ENCODE measurements at places on chromosomes 2 and 18.

- DNase-seq: no peak
These were observed 24.1 kb downstream of the GAD1 start for GRCh38 chr2:170840717-170841210.

GRCh38 chr2:167504061-167504460, 615.8 kb downstream of the XIRP2 start:
- DNase-seq: no peak

DNA sequence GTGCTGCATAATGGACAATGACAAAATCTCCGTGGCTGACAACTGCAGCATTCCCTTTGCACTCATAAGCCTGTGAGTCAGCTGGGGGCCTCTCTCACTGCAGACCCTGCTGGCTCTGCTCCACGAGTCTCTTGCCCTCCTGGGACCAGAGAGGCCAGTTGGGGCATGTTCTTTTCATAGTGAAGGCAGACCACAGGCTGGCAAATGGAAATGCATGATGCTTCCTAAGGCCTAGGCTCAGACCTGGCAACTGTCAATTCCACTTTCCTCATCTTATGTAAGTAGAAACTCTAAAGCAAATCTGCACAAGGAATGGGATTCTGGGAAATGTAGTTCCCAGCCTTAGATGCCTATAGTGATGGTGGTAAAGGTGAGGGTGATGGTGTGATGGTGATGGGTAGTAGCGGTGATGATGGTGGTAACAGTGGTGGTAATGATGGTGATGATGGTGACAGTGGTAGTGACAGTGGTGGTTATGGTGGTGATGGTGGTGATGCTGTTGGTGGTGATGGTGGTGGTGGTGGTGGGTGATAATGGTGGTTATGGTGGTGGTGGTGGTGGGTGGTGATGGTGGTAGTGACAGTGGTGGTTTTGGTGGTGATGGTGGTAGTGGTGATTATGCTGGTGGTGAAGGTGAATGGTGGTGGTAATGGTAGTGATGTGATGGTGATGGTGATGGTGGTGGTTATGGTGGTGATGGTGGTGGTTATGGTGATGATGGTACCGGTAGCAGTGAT, 185.8 kb upstream of the ARL4C start:
- DNase-seq: no peak

DNA sequence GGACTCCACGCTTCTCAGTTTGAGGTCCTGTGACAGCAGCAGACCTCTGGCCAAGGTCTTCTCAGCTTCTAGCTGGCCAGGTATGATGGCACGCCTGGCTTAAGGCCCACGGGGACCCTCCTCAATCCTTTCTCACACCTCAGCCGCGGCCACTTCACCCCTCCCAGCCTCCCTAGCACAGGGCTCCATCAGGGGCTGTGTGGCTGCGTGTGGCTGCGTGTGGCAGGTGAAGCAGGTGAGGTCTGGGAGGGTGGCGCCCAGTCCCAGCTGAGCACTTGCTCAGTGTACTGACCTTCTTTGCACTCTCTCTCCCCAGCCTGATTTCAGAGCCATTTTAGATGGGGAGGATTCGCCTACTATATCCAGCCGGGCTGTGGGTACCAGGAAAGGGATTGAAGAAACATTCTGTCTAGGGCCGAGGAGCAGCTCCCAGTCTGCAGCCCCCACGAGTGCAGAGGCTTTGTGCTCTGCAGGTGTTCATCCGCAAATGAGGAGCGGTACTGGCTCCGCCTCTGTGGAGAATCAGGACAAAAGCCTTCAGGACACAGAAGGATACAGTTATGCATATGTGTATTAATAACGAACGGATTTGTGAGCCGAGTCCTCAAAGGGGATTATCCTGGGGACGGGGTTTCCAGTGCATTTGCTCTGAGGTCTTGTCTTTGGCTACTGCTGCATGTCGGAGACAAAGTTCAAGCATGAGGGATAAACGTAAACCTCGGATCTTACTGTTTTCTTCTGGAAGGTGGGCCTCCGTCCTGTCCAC, 236.9 kb upstream of the RAB6C start:
- peak; percentile 69 for DNase-seq

DNA sequence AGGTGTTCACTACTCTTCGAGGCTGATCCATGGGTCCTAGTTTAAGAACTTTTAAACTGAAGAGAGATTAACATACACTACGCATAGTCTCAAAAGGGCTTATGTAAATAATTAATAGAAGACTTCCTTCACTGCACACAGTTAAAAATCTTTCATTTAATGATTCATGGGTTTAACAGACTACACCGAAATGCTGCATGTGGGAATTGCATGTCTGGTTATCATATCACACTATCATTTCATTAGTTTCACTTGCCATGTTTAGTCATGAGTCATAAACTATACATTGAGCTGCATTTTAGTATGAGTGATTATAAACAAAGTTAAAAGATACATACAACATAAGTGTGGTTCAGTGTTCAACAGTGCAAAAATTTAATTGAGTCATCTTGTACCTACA, 31.2 kb downstream of the GLS start:
- DNase-seq: no peak

GRCh38 chr2:7766088-7766722, 849.0 kb downstream of the RNF144A start:
- DNase-seq: no peak

DNA sequence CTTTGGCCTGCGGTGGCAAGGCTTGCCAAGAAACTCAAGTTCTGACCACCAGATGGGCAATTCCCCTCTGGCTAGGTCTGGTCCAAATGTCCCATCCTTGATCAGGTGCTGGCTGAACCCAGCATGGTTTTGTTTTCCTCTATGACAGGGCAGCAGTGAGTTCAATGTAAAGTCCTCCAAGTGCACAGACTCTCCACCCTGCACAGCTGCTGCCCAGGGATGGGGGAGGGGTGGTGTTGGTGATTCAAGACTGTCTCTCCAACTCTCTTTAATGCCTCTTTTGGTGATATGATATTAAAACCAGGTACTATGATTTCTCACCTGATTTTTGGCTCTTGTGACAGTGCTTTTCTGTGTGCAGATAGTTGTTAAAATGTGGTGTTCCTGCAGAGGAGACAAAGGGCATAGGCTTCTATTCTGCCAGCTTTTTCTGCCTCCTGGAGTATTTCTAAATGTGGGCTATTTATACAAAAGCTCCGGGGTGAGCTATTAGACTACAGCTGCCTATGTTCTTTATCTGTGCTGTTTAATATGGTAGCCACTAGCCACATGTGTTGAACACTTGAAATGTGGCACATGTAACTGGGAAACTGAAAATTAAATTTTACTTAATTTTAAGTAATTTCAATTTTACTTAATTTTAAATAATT, 64.0 kb upstream of the STK39 start:
- DNase-seq: peak; percentile 30

DNA sequence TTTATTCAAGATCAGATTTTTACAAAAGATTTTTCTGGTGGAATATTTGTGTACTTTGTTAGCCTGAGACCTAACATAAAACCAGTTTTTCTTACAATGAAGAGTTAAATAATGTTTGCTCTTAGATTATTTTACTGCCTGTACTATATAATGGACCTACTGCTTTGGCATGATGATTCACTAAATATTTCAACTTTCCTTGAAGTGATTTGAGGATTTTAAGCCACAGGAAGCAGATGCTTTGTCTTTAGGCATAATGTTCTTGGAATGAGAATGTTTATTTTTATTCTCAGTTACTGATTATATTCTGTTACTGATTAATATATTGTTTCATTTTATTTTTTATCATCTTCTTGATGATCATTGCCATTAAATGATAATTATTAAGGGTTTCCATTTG, 175.3 kb upstream of the LRP1B start:
- no peak for DNase-seq

DNA sequence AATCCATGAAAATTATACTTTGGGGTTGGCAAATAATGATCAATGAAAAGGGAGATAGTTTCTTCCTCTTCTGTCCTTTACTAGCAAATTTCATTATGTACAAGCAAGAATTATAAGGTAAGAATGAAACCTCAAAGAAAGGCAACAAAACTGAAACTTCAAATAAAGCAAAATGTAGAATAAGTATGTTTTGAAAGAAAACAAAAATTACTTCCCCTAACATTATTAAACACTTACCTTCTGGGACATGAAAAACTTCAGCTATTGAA, 29.4 kb downstream of the THADA start:
- no peak for DNase-seq

- no peak for DNase-seq
These were observed 294.9 kb downstream of the CELF4 start for GRCh38 chr18:37270666-37271052.

GRCh38 chr2:218331745-218332144, 24.9 kb upstream of the CATIP start:
- no peak for DNase-seq

- no peak for DNase-seq
These were observed 25.3 kb downstream of the HS6ST1 start for GRCh38 chr2:128293426-128293755.

GRCh38 chr2:45253151-45253550, 243.9 kb upstream of the SIX2 start:
- DNase-seq: no peak

GRCh38 chr18:45567123-45567522, 48.2 kb upstream of the SLC14A2 start:
- DNase-seq: no peak

GRCh38 chr2:75752828-75753227, 42.1 kb upstream of the GCFC2 start:
- DNase-seq: no peak

GRCh38 chr18:48171490-48172188, 237.5 kb downstream of the ZBTB7C start:
- DNase-seq: no peak

- DNase-seq: peak; percentile 19
These were observed at the start of gene TMEM150A for GRCh38 chr2:85602476-85603234. Gene TMEM150A (minus strand): TSS chr2:85602698. CDS start chr2:85601948, 750 bp downstream.

DNA sequence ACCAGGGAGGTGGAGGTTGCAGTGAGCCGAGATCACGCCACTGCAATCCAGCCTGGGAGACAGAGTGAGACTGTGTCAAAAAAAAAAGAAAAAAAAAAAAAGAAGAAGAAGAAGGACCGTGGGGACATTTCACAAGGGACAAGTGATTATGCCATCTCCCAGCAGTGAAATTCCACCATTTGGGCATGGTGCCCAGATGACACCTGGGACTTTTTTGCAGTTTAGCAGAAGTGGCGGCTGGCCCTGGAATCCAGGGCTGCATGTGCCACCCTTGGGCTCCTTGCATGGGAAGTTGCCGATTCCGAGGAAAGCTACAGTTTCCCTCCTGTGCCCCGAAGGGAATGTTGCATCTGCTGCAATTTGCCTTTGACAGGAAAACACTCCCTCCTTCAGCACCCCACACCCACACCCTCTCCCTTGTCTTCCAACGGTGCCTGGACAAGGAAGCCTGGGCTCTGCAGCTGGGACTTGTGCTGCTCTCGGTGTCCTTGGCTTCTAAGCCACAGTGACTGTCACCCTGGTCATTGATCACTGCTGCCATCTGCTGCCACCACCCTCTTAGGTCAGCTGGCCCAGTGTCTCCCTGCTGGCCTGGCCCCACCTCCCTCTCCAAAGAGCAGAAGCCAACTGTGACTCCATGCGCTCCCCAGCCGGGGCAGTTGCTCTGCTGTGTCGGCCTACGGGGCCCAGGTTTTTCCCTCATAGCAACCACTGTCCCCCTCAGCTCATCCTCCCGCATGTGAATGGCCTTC, 56.4 kb upstream of the LRRC30 start:
- peak; percentile 19 for DNase-seq

Measured in NCI-H524 treated with DMSO at 0.1 percent for 48 hours (cell line).